Activated effector memory CD4-positive, alpha-beta T cell treated with anti-CD3 and anti-CD28 coated beads, Interleukin-2, amount 50 U/mL, for 16 hours (primary cell): ENCODE measurements at places on chromosomes 1 and 21.

- no peak for DNase-seq
Measured at GRCh38 chr21:39009587-39010225, 173.5 kb downstream of the PSMG1 start.

GRCh38 chr1:31905681-31906080 lies 32.5 kb downstream of the PTP4A2 start:
- no peak for DNase-seq

DNA sequence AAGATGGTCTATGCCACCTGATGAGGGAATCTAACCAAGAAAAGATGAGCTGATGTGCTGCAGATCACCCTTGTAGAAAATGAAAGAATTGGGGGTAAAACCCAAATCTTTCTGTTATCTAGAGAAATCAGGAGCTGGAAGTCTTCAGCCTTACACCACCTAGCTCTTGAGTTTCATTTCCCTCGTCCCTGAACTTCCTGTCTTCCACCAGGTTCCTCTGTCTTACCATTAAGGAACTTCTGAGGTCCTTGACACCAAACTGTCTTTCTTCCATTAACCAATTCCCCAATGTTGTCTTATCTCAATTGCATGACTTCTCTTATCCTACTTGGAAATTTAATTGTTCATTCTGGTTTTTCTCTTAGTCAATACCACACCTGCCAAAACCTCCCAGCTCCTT lies 31.5 kb downstream of the LPAR3 start:
- no peak for DNase-seq

DNA sequence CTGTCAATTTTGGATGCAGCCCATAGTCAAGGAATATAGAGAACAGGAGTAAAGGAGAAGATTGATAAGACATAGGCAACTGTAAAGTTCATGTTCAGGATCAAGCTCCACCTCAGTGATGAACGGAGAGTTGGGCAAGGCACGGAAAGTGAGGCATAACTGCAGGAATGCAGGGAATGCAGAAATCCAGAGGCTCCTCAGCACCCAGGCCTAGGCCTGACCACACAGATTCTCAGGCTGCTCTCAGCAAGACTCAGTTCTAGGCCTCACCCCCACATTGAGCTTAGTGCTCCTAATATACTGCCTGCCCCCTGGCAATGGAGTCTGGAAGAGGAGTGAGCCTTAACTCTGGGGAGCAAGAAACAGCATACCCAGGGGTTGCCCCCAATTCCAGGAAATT lies 36.3 kb upstream of the S1PR1 start:
- DNase-seq = no peak

- DNase-seq = peak; percentile 65
Measured at GRCh38 chr1:93844262-93845045, 34.6 kb downstream of the DNTTIP2 start.

GRCh38 chr1:147620543-147620942 lies 49.8 kb downstream of the ACP6 start:
- DNase-seq = no peak

- DNase-seq = no peak
Measured at GRCh38 chr21:18000981-18001686, 182.0 kb upstream of the C21orf91 start.
